Naive thymus-derived CD4-positive, alpha-beta T cell (primary cell): ENCODE measurements at places on chromosomes 4 and X.

GRCh38 chr4:166414431-166414830 lies 541.4 kb downstream of the TLL1 start:
- no peak for DNase-seq

DNA sequence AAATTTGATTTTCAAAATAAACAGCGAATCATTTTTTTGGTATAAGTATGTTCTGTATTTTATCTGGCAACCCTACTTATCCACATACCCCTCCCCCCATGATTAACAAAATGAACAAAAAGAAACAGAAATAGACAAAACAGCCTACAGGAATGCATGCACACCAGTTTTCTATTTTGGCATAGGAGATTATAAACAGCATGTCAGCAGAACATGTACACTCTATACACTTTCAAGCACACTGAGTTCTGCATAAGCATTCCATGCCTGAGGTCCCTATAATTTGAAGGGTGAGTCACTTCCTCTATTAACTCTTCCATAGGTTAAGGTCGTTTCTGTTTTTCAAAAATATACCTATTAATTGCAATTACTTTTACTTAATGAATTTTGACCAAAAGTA lies 28.0 kb upstream of the ZNF280C start:
- DNase-seq = no peak

- DNase-seq = no peak
These were observed 33.2 kb upstream of the ZC4H2 start for GRCh38 chrX:65009459-65009858.

GRCh38 chrX:35728481-35728880 lies 69.7 kb upstream of the MAGEB16 start:
- DNase-seq = no peak

DNA sequence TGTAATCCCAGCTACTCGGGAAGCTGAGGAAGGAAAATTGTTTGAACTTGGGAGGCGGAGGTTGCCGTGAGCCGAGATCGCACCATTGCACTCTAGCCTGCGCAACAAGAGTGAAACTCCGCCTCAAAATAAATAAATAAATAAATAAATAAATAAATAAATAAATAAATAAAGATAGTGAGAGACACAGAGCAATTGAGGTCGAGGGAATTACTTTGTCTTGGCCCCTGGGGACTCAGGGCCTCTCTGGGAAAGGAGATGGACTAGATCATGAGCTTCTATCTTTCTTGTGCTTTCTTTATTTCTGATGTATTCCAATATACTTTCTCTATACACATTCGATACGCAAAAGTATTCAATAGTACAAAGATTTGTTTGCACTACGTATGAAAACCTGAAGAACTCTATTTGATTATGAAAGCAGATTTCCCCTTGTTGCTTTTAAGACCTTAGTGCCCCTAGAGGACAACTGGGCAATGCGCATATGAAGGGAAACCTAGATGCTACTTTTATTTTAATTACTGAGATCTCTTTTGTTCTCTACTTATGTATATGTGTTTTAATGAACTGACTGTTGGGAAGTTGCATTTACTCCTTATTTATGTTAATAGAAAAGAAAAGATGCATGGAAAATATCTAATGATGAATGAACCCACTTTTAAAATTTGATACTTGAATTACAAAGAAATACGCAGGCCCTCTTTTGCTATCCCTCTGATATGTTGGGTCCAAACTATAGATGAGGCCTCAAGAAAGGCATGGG lies 12.8 kb upstream of the ELOVL6 start:
- DNase-seq = no peak
